HepG2 (cell line): ENCODE measurements at places on chromosomes 3 and 15. TPM values are rescaled to one million over a fixed set of nuclear protein-coding genes. Genes with fewer than 3 reads are reported as not detected.

GRCh38 chr3:16468002-16468335 is 45.5 kb downstream of the RFTN1 start:
- DNase-seq: no peak
- H3K36me3 ChIP-seq: no peaks in the 10 kb centered on the region
- no peak overlapping the region for H3K4me3 ChIP-seq

- no peaks in the 10 kb centered on the region for H3K27me3 ChIP-seq
- H3K27ac ChIP-seq: no peak overlapping the region
- no peaks in the 10 kb centered on the region for H3K4me1 ChIP-seq
- no peak overlapping the region for H3K4me3 ChIP-seq
- peaks cover 53% of the 10 kb centered on the region; the same call in 2 of the 3 replicates for H3K36me3 ChIP-seq
These were observed 12.9 kb downstream of the IDH3A start for GRCh38 chr15:78162038-78162437.

IL5RA gene
- total RNA-seq: not detected in 2 replicates

- H3K27me3 ChIP-seq: no peaks in the 10 kb centered on the region
- H3K4me1 ChIP-seq: no peaks in the 10 kb centered on the region
- H3K27ac ChIP-seq: no peak overlapping the region
These were observed 26.8 kb upstream of the OCA2 start for GRCh38 chr15:28125673-28126651.

CCR8 gene
- not detected in 2 replicates for total RNA-seq

DNA sequence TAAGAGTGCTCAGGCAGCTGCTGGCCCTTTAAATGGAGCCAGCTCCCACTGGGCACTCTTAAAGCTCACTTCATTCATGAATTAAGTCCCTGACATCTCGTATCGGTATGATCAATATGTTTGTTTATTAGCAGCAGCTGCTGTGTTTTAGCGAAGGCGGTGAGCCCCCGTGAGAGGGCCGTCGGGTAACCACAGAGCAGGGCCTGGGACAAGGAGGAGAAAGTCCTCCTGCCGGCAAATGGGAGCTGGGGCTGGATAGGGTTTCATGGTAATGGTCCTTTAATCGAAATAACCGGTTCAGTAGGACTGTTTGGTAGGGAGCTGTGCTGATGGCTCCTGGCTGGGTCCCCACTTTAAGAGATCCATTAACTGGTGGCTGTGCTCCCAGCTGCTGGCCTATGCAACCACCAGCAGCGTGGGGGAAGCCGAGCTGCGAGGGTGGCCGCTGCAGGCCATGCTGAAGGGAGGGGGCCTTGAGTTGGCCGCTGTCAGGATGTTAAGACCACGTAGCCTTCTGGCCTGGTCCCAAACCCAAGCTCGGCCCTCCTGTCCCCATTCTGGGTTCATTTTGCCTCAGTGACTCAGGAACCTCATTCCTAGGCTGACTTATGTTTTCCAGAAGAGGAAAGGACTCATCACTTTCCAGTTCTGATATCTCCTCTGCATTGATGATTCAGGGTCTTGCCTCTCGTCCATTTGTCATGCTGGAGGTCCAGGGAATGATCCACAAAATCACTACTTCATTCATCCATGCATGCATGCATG is 67.6 kb upstream of the NTRK3 start:
- no peak overlapping the region for H3K4me3 ChIP-seq
- no peak overlapping the region for H3K27ac ChIP-seq
- H3K36me3 ChIP-seq: no peaks in the 10 kb centered on the region
- no peak for DNase-seq
- no peaks in the 10 kb centered on the region for H3K4me1 ChIP-seq

GRCh38 chr3:126118591-126118990 is 34.7 kb upstream of the SLC41A3 start:
- no peaks in the 10 kb centered on the region for H3K4me1 ChIP-seq
- H3K27ac ChIP-seq: no peak overlapping the region
- 0 out of 3 replicates have a peak, but pooled peaks cover 16% of the 10 kb centered on the region for H3K36me3 ChIP-seq
- no peaks in the 10 kb centered on the region for H3K27me3 ChIP-seq
- no peak for DNase-seq

- H3K4me1 ChIP-seq: peaks cover 16% of the 10 kb centered on the region; the same call in 1 of the 2 replicates
- DNase-seq: no peak
- no peaks in the 10 kb centered on the region for H3K27me3 ChIP-seq
- H3K4me3 ChIP-seq: no peak overlapping the region
These were observed 23.0 kb downstream of the GSK3B start for GRCh38 chr3:120071259-120071658.
